Psoas muscle (tissue), 8 donors: ENCODE measurements at places on chromosomes 5 and 9. TPM values are rescaled to one million over a fixed set of nuclear protein-coding genes. Genes with fewer than 3 reads are reported as not detected.

DNA sequence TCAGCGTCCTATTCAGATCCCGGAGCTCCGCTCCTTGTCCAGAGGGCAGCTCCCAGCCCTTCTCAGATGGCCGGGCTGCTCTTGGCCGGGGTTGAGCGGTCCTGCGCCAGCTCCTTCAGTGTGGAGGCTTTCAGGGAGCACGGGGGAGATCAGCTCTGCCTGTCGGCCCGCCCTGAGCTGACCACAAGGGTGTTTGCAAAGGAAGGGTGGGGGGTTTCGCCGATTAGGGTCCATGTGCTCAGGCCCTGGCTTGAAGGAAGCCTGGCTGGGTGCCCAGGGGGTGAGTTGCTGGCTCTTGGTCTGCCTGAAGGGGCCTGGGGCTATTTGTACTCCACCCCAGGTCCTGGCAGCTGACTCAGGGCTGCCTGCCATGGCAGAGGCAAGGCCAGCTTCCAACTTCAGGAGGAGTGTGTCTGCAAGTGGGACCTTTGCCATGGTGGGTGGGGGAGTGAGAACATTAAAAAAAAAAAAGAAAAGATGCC, 250.1 kb upstream of the KLF4 start:
- peak; percentile 80 for DNase-seq

Gene CCDC171
- 0.57 TPM for total RNA-seq

DNA sequence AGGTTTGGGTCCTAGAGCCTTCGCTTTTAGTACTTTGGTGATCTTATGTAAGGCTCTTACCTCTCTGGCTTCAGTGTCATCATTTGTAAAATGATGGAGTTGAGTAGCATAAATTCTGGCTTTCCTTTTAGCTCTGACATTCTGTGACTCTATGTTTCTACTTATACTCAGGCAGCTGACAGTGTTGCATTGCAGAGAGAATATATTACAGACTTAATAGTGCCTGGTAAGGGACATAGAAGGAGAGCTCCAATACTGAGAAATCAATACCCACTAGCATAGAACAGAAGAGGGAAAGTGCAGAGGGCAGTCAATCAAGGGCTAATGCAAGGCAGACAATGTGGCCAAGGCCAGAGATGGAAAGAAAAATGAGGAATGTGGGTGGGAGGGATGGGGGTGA, 371.4 kb upstream of the TLE4 start:
- no peak for DNase-seq

GRCh38 chr5:171418982-171419687, at the start of gene FGF18:
FGF18 (plus strand) TSS chr5:171419647; CDS start chr5:171420200, 553 bp downstream.
- DNase-seq, result peak; percentile 69

- DNase-seq, result no peak
These were observed 517 bp downstream of the ALDH1A1 start for GRCh38 chr9:72952381-72952690.

GRCh38 chr5:16531063-16531648, 65.6 kb upstream of the ZNF622 start:
- DNase-seq, result no peak

Gene CRB2
- not detected for total RNA-seq

- DNase-seq, result no peak
These were observed 149.1 kb downstream of the ADAMTS6 start for GRCh38 chr5:65332591-65332990.

DNA sequence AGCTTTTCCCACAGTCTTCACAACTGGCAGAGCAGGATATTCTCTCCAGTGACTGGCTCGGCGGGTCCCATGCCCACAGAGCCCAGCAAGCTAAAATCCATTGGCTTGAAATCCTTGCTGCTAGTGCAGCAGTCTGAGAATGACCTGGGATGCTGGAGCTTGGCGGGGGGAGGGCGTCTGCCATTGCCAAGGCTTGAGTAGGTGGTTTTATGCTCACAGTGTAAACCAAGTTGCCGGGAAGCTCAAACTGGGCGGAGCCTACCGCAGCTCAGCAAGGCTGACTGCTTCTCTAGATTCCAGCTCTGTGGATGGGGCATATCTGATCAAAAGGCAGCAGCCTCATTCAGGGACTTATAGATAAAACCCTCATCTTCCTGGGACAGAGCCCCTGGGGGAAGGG, 194.1 kb downstream of the CCDC171 start:
- DNase-seq, result no peak

DNA sequence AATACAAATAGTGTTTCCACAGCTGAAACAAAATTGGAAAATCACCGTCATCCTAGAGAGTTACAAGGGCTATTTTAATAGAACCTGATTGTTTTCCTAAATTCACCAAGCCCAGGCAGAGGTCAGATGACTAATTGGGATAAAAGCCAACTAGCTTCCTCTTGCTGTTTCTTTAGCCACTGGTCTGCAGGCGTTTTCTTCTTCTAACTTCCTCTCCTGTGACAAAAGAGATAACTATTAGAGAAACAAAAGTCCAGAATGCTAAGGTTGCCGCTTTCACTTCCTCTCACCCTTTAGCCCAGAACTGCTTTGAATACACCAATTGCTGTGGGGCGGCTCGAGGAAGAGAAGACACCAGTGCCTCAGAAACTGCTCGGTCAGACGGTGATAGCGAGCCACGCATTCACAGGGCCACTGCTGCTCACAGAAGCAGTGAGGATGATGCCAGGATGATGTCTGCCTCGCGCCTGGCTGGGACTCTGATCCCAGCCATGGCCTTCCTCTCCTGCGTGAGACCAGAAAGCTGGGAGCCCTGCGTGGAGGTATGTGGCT, at the start of gene TLR4:
Gene TLR4 (plus strand): TSS at position 380 of the 552 bp plus-strand sequence. CDS start 70 bp downstream, at position 450.
- DNase-seq, result peak; percentile 75

Gene CMYA5
- 1,434 TPM for total RNA-seq

Gene PWWP2A
- total RNA-seq, result 7.3 TPM
